ENCODE measurements at places on chromosomes 2 and 18.

- DNase-seq = no peak
These were observed 45.4 kb downstream of the SLC40A1 start for GRCh38 chr2:189534854-189535832.

- no peak for DNase-seq
These were observed 32.0 kb upstream of the INHBB start for GRCh38 chr2:120313695-120314615.

DNA sequence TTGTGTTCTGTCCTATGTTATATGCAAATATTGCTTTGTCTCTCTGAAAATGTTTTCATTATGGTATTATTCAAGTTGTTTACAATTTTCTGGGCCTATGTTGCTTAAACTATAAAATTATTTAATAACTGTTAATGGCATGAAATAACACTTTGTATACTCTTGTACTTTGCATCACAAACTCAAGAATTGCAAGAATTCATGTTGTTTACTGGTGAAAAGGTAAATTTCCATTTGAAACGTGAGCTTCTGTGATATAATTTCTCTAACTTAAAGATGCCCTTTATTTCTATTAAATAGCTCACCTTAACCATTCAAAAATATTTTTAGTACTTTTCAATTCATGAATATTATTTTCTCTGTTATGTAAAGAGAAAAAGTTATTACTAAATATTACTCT lies 1504.2 kb downstream of the SUCLG1 start:
- DNase-seq = no peak

DNA sequence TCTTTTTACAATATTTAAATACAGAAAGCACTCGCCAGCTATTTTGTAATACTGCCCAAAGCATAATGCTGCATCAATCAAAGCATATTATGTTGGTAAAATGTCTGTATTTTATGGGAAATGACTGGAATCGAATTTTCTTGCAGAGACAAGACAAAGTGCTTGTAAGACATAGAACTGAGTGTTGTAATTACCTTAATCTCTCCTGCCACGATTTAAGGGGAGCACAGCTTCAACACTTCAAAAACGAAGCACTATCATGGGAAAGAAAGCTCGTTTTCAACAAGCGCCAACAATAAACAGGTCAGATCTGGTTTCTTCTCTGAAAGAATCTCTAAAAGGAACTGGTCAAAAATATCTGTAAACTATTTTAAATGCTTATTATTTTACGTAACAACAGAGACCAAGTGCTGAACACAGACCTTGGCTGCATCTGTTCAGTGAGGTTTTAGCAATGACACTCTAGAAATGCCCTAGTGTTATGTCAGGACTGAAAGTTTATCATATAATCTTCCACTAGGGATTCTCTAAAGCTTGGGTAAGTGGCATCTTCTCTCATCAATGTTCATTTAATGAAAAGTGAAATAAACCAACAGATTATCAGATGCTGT lies 19.0 kb downstream of the RND3 start:
- DNase-seq = no peak

DNA sequence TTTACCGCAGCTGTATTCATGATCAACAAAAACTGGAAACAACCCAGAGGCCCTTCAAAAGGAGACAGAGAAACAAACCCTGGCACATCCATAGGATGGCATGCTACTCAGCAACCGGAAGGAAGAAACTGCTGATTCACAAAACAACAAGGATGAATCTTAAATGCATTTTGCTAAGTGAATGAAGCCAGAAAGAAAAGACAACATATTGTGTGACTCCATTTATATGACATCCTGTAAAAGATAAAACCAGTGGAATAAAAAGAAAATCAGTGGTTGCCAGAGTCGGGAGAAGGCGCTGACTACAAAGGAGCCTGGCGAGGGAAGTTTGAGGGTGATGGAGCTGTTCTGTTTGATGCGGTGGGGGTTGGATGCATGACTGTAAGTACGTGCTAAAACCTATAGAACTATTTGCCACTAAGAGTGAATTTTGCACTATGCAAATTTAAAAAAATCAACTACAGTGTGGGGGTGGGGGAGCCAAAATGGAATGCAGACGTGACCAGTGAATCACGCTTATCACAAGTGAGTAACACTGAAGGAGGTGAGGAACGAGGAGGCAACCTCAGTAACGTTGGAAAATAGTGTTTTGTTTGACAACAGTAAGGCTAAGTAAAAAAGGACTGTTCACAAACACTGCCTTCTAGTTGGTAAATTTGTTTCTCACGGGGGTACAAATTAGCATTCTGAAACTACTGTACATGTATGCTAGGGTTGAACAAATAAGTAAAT lies 108.9 kb downstream of the INHBB start:
- DNase-seq = no peak
